NT2/D1 (cell line): ENCODE measurements at places on chromosomes 2 and 18.
A peak's percentile ranks its signal among the peaks of the same experiment; 100 is the strongest.

- no peak for DNase-seq
These were observed 120.1 kb upstream of the PKDCC start for GRCh38 chr2:41927581-41928264.

GRCh38 chr18:11366410-11366809 lies 217.0 kb upstream of the PIEZO2 start:
- no peak for DNase-seq

DNA sequence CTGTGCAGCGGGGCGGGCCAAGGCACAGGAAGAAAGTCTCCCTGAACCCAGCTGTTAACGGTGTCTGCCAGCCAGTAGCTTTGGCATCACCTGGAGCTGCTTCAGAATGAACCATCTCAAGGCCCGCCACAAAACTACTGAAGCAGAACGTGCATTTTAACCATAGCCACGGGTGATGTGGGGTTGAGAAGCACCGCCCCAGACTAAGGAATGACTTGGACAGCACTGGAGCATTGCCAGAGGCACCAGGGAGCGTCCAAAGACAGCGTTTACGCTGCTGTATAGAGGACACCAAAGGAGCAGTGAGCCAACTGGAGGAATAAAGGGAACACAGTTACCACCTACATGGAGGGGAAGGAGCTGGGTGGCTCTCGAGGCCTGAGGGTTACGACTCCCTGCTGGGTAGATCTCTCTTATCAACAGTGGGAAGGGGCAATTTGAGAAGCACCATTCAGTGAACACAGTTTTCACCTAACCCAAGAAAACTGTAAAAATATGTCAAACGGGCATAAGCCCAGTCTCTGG lies 28.4 kb upstream of the LONRF2 start:
- no peak for DNase-seq

GRCh38 chr18:74869904-74870863 lies 272.5 kb downstream of the ZNF407 start:
- no peak for DNase-seq

DNA sequence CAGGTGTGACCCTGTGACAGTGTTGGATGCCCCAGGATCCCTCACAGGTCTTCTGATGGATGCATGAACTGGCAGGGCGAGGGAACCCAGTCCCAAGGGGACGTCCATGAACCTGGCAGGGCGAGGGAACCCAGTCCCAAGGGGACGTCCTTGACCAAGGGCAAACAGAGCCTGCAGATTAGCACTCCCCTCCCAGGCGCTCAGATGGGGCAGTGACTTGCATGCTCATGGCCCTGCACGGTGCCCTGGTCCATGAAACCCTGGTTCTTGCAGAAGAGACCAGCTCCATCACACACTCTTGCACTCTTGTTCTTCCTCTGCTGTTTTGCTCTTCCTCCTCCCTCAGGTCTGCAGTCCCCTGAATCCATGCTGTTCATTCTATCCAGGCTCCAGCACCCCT lies 192.7 kb downstream of the GALR1 start:
- no peak for DNase-seq

DNA sequence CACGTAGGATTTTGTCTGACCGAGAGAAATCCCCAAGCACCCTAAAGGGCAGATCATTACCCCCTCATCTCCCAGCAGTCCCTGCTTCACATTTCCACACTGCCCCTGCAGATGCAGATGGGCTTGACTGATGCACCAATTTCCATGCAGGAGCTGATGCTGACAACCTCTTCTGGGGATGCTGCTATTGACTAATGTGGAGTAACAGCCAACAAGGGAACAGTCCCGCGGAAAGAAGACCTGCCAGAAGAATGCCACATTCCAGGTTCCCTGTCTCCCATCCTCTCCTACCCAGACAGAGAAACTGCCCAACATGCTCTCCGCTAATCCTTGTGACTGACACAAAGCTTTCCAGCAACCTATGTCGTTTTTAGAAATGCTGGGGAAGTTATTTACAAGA lies 91.7 kb downstream of the AFF3 start:
- DNase-seq, result no peak

- no peak for DNase-seq
These were observed 120.9 kb upstream of the CDH19 start for GRCh38 chr18:66724664-66725356.

- no peak for DNase-seq
These were observed 200.8 kb downstream of the TTC32 start for GRCh38 chr2:19700861-19701585.

- peak; percentile 46 for DNase-seq
These were observed 99.1 kb downstream of the ALPK2 start for GRCh38 chr18:58529714-58530354.

DNA sequence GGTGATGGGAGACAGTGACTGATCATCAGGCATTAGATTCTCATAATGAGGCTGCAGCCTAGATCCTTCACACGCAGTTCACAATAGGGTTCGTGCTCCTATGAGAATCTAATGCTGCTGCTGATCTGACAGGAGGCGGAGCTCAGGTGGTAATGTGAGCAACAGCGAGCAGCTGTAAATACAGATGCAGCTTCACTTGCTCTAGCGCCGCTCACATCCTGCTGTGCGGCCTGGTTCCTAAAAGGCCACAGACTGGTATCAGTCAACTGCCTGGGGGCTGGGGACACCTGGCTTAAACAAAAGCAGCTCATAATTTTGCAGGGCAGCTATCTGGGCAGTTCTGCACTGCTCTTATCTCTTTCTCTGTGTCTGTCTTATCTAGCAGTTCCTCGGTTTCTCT lies 20.4 kb upstream of the CD226 start:
- no peak for DNase-seq

DNA sequence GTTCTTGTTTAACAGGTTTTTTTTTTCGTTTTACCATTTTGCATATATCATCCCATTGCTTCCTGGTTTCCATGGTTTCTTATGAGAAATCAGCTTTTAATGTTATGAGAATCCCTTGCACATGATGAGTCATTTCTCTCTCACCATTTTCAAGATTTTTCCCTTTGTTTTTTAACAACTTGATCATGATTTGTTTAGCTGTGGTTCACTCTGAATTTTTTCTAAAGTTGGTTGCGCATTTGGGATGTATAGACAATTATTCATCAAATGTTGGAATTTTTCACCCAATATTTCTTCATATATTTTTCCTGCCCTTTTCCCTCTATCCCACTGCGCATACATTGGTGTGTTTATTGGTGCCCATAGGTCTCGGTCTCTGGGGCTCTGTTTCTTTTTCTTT lies 42.4 kb upstream of the BIN1 start:
- no peak for DNase-seq

DNA sequence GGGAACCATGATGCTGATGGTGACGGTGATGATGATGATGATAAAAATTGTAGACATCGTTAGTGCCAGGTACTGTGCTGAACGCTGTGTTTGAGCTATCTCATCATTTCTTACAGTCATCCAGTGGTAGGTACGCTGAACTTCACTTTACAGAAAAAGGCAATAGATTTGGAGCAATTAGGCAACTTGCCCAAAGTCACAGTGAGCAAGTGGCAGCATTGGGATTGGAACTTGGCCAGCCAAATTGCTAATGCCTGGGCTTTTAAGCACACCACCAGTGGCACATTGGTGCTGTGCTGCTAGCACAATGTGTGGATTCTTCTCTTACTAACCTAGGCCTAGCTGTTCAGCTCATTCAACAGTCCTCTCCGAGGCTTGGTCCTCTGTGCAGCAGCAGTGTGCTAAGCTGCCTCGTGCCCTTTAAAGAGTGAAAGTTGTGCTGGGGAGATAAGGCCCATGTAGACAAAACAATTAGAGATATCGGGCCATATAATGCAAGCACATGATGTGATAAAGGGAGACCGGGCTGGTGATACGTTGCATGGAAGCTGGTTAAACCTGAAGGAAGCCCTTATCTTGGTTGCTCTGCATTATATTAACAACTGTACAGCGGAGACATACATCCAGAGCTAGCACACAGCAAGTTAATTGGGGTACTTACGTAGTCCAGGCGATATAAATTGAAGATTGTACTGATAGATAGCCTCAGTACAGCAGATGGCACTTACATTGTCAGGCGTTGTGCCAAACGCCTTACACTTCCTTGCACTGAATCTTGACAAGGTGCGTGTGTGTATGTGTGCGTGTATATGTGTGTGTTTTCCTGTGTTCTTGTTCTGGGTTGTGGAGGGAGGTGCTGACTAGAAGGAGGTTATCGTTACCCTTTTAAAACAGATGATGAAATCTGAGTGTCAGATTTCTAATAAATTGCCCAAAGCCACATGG lies 28.4 kb downstream of the HK2 start:
- DNase-seq, result no peak

- DNase-seq, result no peak
These were observed 86.5 kb downstream of the INHBB start for GRCh38 chr2:120432293-120432975.

DNA sequence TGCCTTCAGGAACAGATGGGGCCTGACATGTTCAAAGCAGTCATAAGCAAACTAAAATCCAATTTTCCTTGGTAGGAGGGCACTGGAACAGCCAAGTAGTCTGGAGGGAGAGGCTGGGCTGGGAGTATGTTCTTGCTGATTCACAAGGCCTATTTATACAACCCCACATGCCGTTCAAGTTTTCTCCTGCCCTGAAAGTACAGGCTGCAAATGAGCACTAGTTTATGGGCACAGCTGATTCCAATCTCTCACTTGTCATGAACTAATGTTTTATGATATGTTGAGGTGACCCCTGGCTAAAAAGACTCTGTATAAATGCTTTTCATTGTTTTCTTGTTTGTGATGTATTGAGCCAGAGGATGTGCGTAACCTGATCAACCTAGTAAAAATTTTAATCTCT lies 183.4 kb upstream of the SRD5A2 start:
- DNase-seq, result no peak

DNA sequence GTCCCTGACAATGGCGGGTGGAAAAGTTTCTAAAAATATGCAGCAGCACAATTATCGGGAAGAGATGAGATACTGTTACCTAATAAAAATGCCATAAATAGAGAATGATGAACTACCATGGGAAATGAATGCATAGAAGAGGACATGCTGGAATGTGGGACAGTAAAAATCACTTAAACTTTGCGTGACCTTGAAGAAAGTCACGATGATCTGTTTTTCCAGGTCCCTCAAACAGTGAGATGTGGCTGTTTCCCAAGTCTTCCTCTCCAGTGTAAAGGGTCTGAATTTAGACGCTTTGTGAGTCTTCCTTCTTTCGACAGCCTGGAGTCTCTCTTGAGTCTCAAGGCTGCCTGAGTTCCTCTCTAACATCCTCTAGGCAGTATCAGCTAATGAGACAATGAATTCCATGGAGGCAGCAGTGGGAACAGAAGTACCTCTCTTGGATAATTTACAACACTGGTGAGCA lies 1.4 kb downstream of the CLUL1 start:
- no peak for DNase-seq

DNA sequence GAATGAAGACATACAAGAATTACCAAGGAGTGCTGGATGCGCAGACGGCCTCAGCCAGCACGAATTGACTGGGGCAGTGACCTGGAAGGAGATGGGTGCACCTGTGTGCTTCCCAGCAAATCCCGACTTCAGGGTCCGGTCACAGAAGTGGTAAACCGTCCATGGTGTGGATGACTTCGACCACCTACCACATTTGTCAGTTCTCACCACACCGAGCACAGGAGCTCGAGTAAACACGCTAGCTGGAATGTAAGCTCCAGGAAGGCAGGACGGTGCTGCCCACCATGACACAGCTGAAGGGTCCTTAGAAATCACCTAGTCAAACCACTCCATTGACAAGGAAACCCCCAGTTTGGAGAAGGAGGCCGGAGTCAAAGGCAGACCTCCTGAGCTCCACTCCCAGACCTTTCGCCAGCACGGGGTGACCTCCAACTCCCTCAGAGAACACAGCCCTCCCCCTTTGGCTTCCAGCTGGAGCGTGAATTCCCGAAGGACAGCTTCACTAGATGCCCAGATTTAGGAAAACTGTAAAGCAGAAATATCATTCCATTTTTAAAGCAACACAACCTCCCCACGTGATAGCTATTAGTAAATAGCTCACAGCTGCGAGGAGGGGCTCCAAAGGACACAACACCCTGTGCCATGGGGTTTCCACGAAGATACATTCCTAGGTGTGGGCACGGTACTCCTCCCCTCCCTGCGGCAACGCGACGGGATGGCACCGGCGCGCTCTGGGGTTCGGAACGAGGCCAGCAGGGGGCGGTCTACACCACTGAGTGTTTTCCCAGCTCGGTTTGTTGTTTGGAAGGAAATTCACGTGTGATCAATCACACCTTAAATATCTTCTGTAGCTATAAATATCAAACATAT lies 34.1 kb upstream of the GNAL start:
- DNase-seq, result no peak

GRCh38 chr2:146701183-146701582 lies 1143.6 kb upstream of the ACVR2A start:
- peak; percentile 55 for DNase-seq

- DNase-seq, result no peak
These were observed 337.2 kb downstream of the NBAS start for GRCh38 chr2:15223887-15224286.

- no peak for DNase-seq
These were observed 13.4 kb downstream of the PPP1R7 start for GRCh38 chr2:241163601-241164118.

GRCh38 chr18:10928772-10929373 lies 220.5 kb downstream of the PIEZO2 start:
- DNase-seq, result no peak

DNA sequence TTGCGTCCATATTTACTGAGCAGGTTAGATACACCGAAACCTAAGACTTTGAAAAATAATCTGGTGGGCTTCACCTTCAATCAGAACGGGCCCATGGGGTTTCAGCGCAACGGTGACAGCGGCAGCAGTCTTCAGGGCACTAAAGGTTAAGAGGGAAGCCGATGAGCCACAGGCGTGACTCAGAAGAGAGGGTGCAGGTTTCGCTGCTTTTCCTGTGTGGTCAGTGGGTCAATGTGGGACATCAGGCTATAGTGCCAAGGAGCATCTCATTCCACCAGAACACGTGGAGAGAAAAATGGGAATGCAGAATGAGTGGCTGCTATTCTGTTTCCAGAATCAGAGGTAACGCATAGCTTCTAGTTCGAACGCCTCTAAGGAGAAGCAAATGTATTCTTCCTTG lies 8.9 kb downstream of the PTGR3 start:
- no peak for DNase-seq

- no peak for DNase-seq
These were observed 188.8 kb downstream of the ZEB2 start for GRCh38 chr2:144330951-144331673.

- DNase-seq, result no peak
These were observed 19.1 kb downstream of the LRP2 start for GRCh38 chr2:169343202-169343601.

DNA sequence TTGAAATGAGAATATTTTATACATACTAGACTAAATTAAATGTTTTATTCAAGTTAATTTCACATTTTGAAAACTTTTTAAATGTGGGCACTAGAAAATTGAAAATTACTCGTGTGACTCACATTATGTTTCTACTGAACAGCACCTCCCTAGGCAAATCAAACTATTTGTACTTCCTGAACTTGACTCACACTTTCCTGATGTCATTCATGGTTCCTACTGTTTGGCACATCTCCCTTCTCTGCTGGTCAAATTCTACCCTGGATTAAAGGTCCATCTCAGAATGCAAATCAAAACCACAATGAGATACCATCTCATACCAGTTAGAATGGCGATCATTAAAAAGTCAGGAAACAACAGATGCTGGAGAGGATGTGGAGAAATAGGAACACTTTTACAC lies 16.7 kb downstream of the LHCGR start:
- DNase-seq, result no peak

GRCh38 chr2:85503851-85504777 lies 34.9 kb upstream of the MAT2A start:
- DNase-seq, result no peak
